ENCODE measurements at places on chromosomes 11 and 22.

GRCh38 chr11:6771926-6772893 is at the start of gene OR2AG2:
TSS of gene OR2AG2 (minus strand) at chr11:6771976. CDS start at chr11:6768957, 3,019 bp downstream.
- DNase-seq: peak; percentile 49

DNA sequence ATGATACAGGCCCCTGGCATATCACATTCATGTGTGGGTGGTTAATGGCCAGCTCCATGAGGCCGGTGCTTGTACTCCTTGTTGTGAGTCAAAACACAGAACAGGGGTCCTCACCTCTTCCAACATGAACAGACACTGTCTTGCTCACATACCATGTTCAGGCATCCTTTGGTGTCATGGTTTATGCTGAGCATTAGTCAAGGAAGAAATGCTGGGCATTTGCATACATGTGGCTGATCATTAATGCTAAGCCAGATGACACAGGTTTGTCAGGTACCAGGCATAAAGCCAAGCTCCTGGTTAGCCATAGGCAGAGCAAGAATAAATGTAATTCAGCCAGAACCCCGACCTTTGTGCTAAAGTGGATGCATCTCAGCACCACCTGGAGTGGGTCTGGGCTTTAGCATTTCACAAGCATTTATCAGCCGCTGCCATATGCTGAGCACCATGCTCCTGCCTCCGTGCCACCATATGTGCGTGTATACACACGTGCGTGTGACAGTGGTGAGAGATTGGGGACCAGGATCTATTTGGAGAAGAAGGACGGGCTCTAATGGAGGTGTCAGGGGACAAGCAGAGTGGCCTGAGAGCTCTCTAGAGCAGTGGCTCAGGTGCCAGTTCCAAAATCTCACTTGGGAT is 55.0 kb downstream of the MICAL2 start:
- DNase-seq: no peak

- DNase-seq: no peak
These were observed 8.9 kb upstream of the RAB3IL1 start for GRCh38 chr11:61926235-61926634.

GRCh38 chr11:134949121-134950090 is 537.4 kb upstream of the B3GAT1 start:
- no peak for DNase-seq

- DNase-seq: no peak
These were observed 28.1 kb downstream of the IGSF9B start for GRCh38 chr11:133928628-133929059.

GRCh38 chr11:77072851-77073327 is 6.1 kb downstream of the CAPN5 start:
- DNase-seq: no peak

Measured in GM20000 (cell line).